ENCODE measurements at places on chromosomes 11 and 22. TPM values are rescaled to one million over a fixed set of nuclear protein-coding genes. Genes with fewer than 3 reads are reported as not detected.

DNA sequence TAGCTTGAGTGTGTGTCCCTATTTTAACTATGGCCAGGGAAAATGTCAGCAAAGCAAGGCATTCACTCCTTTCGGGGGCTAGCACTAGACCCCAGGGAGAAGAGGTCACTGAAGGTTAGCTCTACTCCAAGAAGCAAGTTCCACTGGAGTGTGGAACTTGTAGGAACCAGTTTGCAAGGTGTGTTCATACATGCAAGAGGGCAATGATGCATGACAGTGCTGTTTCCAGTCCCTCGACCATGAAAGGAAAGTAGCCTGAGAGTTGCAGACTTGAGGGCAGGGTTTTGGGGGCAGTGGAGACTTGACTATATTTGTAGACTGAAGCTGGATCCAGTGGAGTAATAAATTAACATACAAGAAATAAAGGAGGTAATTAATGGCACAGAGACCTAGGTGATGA, 21.6 kb upstream of the SLC36A4 start:
- no peak for DNase-seq

DNA sequence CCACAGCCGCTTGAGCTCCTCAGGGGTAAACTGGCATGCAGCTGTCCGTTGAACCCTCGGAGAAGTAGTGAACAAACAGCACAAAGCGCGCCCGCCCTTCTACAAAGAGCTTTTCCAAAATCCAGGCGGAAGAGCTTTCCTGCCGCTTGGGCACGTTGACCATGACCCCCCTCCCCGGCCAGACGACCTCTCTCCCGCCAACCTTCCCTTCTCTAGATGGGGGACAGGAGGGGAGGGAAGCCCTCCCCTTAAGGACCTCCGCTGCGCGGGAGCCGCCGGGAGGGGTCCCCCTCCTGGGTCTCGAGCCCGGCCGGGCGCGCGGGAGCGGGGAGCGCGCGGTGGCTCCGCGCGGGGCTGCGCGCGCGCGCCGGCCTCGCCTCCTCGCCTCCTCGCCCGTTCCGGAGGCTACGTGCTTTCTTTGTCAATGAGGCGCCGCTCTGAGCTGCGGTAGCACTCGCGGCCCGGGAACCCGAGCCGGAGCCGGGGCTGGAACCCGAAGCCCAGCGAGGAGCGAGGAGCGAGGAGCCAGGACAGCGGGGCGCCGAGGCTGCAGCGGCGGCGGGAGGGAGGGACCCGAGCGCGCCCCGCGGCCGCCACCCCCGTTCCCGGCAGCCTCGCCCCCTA, 118.6 kb downstream of the HIPK3 start:
- no peak for DNase-seq

The FBXO3 gene
- total RNA-seq, result 36.5 TPM

The QSER1 gene
- total RNA-seq, result 22.8 TPM

The MS4A7 gene
- total RNA-seq, result 9.8 TPM

All from left colon (tissue), 2 donors.